PC-3 (cell line): ENCODE measurements at places on chromosomes 7 and 10. TPM values are rescaled to one million over a fixed set of nuclear protein-coding genes. Genes with fewer than 3 reads are reported as not detected.

Gene CCDC136
- 9.8 and 10.5 TPM in 2 replicates for total RNA-seq

Gene ANXA8
- 0.69 and 1.1 TPM in 2 replicates for total RNA-seq

Gene TBXAS1
- total RNA-seq, result 21.8 and 27.5 TPM in 2 replicates

Gene SPDYE2B
- not detected in 2 replicates for total RNA-seq

- 0 out of 2 replicates have a peak, but pooled peaks cover 3% of the 10 kb centered on the region for H3K36me3 ChIP-seq
- peaks cover 9% of the 10 kb centered on the region for H3K4me1 ChIP-seq
- DNase-seq, result peak; percentile 90
- peak overlapping the region; percentile 2; the same call in 1 of the 2 replicates for H3K27ac ChIP-seq
Measured at GRCh38 chr10:63376560-63377304, 89.0 kb downstream of the JMJD1C start.

DNA sequence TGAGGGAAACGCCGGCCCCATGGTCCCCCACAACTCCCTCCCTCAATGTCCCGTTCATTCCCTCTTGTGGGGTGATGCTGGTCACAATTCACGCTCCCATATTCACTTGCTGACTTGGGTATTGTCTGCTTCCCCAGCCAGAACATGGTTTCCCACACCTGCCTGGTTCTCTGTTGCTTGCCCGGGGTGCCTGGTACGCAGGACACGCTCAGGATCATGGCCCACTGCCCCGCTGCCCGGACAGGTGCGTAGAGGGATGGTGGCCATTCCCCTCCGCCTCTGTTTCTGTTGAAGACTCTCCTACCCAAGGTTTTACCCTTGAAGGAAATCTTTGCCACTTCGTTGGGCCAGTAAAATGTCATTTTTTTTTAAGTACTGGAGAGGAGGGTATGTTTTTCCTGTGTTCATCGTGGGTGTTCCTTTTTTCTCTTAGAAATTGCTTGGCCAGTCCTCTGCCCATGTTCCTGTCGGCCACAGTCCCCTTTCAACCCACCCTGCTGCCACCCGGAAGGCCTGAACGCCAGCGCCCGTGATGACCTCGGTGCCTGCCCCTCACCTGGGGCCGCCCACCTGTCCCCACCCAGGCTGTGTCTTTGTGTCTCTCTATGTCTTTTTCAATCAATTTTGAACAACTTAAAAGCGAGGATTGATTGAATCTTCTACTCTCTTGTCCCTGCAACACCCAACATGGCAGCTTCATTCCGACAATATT is 38.2 kb downstream of the FOXL3 start:
- no peak overlapping the region for H3K4me3 ChIP-seq
- H3K36me3 ChIP-seq, result no peaks in the 10 kb centered on the region
- H3K27ac ChIP-seq, result no peak overlapping the region
- no peaks in the 10 kb centered on the region for H3K27me3 ChIP-seq
- peaks cover 4% of the 10 kb centered on the region for H3K4me1 ChIP-seq

DNA sequence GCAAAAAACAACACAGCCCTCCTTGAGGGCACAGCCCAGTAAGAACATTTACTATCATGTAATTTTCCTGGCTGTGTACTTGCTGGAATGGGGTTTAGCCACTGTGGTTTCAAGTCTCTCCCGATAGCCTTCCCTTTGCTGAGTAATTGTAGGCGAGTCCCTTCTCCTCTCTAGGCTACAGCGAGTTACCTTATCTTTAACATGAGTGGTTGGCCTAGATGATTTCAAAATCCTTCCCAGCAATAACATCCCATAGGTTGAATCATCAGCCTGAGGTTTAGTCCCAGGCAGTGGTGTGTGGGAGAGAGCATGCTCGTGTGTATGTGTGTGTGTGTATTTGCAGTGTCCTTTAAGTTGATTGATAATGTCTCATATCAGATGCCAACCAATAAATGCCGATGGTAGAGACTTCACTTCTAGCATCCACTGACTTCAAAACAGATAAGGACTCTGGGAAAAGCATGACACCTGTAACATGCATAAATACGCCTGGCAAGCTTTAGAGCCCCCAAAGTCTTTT is 142.9 kb upstream of the ZMIZ1 start:
- peaks cover 51% of the 10 kb centered on the region for H3K4me1 ChIP-seq
- peak; percentile 100 for DNase-seq
- peak overlapping the region; percentile 65 for H3K27ac ChIP-seq
- no peak overlapping the region for H3K4me3 ChIP-seq
- no peaks in the 10 kb centered on the region for H3K36me3 ChIP-seq
- H3K27me3 ChIP-seq, result no peaks in the 10 kb centered on the region

GRCh38 chr7:142405122-142405765 is 147.4 kb upstream of the PRSS58 start:
- H3K36me3 ChIP-seq, result no peaks in the 10 kb centered on the region
- no peak for DNase-seq
- H3K27ac ChIP-seq, result no peak overlapping the region
- H3K27me3 ChIP-seq, result peaks cover 32% of the 10 kb centered on the region
- H3K4me3 ChIP-seq, result no peak overlapping the region
- peaks cover 9% of the 10 kb centered on the region for H3K4me1 ChIP-seq
